ENCODE measurements at places on chromosomes 11 and 22.
A peak's percentile ranks its signal among the peaks of the same experiment; 100 is the strongest.

DNA sequence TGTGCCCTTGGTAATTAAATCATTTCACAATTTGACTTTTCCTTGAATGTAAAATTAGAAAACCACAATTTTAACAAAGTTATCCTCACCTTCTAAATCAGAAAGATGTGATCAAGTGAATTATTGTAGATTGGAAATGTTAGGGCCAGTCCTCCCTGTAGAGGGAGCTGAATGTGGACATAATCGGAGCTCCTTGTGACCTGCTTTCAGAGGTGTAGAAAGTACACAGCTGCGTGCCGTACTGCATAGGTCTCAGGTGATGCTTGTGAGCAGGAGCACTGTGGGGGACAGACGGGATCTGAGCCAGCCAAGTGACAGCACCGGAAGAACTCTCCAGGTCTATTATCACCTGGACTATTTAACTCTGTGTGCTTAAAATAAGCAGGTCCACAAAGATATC lies 338.0 kb downstream of the AASDHPPT start:
- DNase-seq: no peak

DNA sequence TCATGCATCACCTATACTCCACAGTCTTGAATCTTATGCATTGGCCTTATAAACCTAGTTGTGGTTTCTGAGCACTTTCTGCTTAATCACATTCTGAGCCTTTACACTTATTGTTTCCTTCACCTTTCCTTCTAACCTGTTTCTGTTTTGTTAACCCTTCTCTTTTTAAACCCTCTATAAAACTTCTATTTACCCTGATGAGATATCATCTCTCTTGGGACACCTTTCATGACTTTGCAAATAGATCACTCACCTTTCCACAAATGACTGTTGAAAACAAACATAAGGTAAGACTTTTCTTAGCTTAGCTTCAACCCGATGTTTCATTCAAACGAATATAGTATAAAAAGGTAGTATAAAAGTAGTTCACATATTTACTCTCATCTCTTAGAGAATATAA lies 483.6 kb downstream of the FAM181B start:
- DNase-seq: no peak

DNA sequence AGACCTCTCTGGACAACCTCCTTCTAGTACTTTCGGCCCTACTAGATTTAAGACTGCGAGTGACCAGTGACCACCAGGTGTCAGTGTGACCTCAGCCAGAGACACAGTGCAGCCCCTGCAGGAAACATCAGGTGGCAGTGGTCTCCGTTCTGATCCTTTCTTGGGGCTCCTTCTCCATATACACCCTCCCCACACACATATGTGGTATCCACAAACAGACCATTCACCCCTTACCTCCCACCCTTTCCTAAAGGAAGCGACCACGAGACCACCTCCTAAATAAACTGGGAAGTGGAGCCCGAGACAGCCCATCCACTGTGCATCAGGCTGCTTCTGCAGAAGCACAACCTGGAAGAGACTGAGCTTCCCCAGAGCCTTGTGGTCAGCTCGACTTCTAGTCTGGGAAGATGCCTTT lies 38.5 kb upstream of the CYP2D6 start:
- peak; percentile 75 for DNase-seq

GRCh38 chr11:126863294-126863997 lies 137.1 kb downstream of the KIRREL3 start:
- no peak for DNase-seq

DNA sequence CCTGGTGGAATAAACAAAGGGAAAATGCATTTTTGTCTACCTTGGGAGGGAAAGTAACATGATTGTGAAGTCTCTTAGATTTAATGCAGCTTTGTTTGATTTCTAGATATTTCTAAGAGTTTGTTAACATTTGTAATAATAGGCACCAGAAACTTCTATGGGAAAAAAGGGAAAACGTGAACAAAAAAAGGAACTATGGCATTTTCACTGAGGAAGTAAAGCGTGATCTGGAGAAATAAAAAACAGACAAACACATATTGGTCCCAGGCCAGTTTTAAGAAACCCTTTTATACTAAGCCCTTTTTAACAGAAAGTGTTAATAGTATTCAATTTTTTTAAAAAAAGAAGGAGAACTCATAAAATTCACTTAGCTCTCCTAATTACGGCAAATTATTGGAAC lies 6.9 kb upstream of the MS4A7 start:
- no peak for DNase-seq

- peak; percentile 10 for DNase-seq
Measured at GRCh38 chr11:107567739-107568335, 2.3 kb upstream of the ALKBH8 start.

DNA sequence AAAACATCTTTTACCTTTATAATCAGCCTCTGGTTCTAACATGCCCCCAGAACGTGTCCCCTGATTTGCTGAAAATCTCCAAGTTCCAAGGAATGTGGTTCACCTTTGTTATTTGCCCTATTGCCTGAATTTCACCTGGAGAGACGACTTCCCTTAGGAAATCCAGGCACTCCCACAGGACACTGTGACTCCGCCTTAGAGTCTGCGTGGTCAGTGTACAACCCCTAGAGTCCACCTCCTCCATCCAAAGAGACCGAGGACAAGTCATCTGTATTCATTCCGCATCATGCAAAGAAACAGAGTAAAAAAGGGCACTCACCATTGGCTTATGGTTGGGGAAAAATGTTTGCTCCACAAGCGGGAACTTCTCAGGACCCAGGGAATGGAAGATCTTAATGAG lies 63.1 kb downstream of the TIMP3 start:
- no peak for DNase-seq

- peak; percentile 77 for DNase-seq
Measured at GRCh38 chr22:38317995-38318715, 922 bp upstream of the CSNK1E start.

DNA sequence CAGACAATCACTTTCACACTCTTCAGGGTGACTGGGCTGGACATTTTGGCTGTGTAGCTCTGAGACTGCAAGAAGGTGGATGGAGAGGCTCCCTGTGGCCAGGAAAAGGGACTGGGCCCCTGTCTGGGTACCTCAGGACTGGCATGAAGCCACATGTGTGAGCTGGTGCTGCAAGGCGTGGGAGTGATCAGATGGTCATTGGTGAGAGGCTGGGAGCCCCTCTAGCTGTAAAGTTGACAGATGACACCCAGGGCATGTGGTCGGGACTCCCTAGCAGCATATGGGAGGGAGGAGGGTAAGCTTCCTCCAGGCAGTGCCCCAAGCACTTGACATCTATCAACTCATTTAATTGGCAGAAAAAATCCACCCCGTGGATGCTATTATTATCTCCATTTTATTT lies 18.9 kb upstream of the CABP2 start:
- DNase-seq: peak; percentile 7

DNA sequence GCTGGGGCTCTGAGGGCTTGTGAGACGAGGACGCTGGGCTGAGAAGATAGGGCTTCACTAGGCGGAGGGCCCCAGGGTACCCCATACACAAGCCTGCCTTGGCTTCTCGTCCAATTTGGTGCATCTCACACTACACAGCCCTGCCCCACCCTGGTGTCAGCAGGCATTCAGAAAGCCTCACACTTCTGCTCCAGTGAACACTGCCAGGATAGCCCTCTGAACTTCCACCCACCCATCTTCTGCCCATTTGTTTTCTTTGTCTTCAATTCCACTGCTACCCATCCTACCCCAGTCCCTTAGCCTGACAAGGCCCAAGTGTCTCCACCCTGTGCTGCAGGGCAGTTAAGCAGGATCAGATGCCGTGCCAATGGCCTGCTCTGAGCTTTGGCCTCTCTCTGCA lies 1.9 kb upstream of the BUD13 start:
- no peak for DNase-seq

- no peak for DNase-seq
Measured at GRCh38 chr22:21032868-21033688, 717 bp upstream of the SLC7A4 start.

DNA sequence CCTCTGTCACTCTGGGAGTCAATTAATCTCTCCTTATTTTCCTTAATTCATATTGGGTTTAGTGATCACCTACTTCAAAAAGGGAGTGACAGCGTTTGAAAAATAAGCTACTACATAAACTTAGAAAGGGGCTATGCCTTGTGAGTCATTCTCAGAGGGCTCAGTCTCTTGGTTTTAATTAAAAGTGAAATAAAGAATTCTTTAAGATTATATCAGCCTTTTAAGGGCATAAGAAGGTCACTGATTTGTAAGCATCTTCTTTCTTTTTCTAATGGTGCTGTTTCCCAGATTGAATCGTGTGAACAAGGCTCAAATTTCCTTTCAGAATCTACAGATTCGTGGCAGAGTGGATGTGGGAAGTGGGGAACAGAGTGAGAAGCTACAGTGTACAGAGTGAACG lies 636.2 kb upstream of the CCDC90B start:
- DNase-seq: no peak

GRCh38 chr11:131240421-131240820 lies 130.0 kb upstream of the NTM start:
- DNase-seq: no peak

DNA sequence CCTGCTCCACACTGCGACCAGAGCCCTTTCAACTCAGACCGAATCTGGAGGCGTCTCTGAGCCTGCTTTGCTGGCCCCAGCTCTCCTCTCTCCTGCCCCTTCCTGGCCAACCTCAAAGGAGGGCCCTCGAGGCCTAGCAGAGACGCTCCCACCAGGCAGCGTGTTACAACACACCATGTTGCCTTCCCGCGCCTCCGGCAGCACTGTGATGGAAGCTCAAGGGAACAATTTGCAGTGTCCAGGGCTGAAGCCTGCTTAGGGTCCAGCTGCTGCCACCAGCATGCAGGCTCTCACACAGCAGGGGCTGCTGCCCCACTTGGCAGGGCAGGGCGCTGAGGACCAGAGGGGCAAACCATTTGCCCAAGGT lies 18.4 kb downstream of the LINC01488 start:
- DNase-seq: no peak

DNA sequence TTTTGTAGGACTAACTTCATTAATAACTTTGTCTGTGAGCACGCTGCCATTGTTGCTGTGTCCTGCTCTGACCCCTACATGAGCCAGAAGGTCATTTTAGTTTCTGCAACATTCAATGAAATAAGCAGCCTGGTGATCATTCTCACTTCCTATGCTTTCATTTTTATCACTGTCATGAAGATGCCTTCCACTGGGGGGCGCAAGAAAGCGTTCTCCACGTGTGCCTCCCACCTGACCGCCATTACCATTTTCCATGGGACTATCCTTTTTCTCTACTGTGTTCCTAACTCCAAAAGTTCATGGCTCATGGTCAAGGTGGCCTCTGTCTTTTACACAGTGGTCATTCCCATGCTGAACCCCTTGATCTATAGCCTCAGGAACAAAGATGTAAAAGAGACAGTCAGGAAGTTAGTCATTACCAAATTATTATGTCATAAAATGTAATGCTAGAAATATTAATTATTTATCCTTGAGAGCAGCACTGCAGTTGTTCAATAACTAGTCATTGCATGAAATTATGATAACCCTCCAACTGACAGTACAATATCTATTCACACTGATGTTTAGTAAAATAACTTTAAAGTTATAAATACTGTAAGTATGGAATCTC lies 46.4 kb upstream of the OR5D13 start:
- peak; percentile 49 for DNase-seq

- DNase-seq: no peak
Measured at GRCh38 chr11:103851166-103851651, 185.2 kb upstream of the DDI1 start.

- DNase-seq: no peak
Measured at GRCh38 chr11:61056571-61056970, 45.7 kb upstream of the CD5 start.

DNA sequence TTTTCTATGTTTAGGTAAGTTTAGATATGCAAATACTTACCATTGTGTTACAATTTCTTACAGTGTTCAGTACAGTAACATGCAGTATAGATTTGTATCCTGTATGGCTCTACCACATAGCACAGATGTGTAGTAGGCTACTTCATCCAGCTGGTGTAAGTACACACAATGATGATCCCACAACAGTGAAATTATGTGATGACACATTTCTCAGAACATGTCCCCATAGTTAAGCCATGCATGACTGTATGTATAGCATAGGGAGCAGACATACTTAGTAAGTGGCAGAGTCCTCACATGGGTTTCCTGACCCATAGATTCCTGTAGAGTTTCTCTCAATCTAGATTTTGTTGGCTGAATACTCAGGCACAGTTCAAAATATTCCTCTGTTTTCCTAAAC lies 26.8 kb upstream of the BARX2 start:
- no peak for DNase-seq

- no peak for DNase-seq
Measured at GRCh38 chr22:42431401-42432019, 693 bp downstream of the NFAM1 start.

- DNase-seq: no peak
Measured at GRCh38 chr22:31206896-31207687, 5.0 kb upstream of the LIMK2 start.

- no peak for DNase-seq
Measured at GRCh38 chr11:34215806-34216453, 110.5 kb downstream of the NAT10 start.

DNA sequence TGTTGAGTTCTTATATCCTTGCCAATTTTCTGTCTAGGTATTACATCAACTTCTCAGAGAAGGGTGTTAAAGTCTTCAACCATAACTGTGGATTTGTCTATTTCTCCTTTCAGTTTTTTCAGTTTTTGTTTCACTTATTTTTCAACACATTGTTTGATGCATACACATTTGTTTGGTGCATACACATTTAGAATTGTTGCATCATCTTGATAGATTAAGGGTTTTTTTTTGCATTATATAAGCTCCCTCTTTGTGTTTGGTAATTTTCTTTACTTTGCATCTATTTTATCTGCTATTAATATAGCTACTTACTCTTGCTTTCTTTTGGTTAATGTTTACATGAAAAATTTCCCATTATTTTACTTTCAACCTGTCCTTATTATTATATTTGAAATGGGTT lies 20.8 kb upstream of the TRAF6 start:
- no peak for DNase-seq

DNA sequence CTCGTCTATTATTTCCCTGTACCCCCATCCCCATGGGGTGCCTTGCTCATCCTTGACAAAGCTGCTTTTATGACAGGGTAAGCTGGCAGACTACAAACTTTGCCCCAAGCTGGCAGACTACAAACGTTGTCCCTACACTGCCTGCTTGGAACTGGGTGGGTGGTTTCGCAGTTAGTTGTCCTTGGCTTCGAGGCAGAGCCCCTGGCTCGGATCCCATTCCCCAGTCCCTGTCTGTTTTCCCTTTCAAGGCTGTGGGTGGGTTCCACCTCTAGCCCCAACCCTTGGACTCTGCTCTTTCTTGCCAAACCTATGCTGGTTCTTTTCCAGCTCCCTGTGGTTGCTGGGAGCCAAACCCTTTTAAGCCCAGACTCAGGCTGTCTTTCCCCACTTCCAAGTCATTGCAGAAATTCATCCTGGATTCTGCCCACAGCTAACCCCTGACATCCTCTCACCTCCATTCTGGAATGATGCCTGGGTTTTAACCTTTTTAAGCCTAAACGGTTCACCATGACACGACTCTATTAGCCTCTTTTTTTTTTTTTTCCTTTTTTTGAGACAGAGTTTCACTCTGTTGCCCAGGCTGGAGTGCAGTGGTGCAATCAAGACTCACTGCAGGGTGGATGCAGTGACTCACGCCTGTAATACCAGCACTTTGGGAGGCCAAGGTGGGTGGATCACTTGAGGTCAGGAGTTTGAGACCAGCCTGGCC lies 9.2 kb upstream of the RBM14 start:
- DNase-seq: no peak
